Stomach (tissue), 19 donors: ENCODE measurements at places on chromosomes 13 and 19. TPM values are rescaled to one million over a fixed set of nuclear protein-coding genes. Genes with fewer than 3 reads are reported as not detected.
A peak's percentile ranks its signal among the peaks of the same experiment; 100 is the strongest.

MAST1 gene
- total RNA-seq: 33.9 TPM

PNMA8B gene
- 4.1 TPM for total RNA-seq

- H3K27me3 ChIP-seq: peaks cover 30% of the 10 kb centered on the region
- DNase-seq: no peak
- H3K27ac ChIP-seq: peak overlapping the region; percentile 29
These were observed 13.9 kb downstream of the CEACAM3 start for GRCh38 chr19:41810301-41810700.

DNA sequence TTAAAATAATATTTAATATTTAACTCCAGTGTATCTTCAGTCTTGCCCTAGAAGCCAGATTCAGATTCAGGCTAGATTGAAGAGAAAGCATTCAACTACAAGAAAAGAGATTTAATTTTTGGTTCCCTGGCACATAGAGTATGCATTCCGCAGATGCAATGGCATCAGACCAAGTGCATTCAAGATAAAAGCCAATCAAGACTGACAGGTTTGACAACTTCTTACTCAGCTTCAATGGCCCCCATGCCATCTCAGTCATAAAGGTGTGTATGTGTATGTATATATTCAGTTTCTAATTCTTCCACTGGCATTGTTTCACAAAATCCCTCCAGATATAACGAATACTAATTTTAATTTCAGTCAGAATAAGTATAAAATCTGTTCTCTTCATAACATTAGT lies 650.8 kb upstream of the GPC6 start:
- DNase-seq: no peak
- no peak overlapping the region for H3K4me3 ChIP-seq
- no peaks in the 10 kb centered on the region for H3K4me1 ChIP-seq

- H3K27ac ChIP-seq: peak overlapping the region; percentile 31
- H3K36me3 ChIP-seq: peaks cover 84% of the 10 kb centered on the region
- H3K27me3 ChIP-seq: no peaks in the 10 kb centered on the region
- no peak overlapping the region for H3K4me3 ChIP-seq
- H3K4me1 ChIP-seq: peaks cover 10% of the 10 kb centered on the region
- no peak for DNase-seq
These were observed 7.0 kb downstream of the NUMBL start for GRCh38 chr19:40683437-40683836.

GRCh38 chr19:15280048-15280725 lies 47.9 kb upstream of the EPHX3 start:
- H3K27me3 ChIP-seq: no peaks in the 10 kb centered on the region
- H3K27ac ChIP-seq: peak overlapping the region; percentile 74
- H3K4me1 ChIP-seq: peaks cover 93% of the 10 kb centered on the region

- no peak overlapping the region for H3K27ac ChIP-seq
- DNase-seq: no peak
- H3K36me3 ChIP-seq: no peaks in the 10 kb centered on the region
- H3K4me3 ChIP-seq: no peak overlapping the region
These were observed 72.4 kb downstream of the KLF5 start for GRCh38 chr13:73131247-73131646.
